EL (cell line): ENCODE measurements at places on chromosomes 12 and 14.

DNA sequence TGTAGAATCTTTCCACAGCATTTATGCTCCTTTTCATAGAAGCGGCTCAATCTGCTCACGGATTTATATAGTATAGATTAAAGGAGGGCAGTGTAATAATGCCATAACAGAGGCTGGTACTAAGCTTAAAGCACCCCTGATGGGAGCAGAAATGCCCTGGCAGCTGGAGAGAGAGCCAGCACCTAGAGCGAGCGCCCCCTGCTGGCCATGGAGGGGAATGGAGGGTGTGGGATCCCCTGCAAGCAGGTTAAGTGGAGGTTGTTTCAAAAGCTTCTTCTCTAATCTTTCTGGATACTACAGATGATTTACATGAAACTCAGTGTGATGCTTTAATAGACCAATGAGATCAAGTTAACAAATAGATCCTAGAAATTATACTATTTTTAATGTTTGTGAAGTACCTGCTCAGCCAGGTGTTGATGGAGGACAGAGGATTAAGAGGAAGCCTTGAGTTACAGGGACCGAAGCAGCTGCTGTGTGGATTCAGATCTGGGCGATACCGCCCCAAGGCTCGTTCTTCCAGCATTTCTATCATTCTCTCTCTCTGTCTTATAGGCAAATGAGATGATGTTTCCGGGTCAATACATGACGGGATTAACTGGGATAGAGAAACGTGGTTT, 1519.3 kb upstream of the TMEM132C start:
- no peak for DNase-seq

DNA sequence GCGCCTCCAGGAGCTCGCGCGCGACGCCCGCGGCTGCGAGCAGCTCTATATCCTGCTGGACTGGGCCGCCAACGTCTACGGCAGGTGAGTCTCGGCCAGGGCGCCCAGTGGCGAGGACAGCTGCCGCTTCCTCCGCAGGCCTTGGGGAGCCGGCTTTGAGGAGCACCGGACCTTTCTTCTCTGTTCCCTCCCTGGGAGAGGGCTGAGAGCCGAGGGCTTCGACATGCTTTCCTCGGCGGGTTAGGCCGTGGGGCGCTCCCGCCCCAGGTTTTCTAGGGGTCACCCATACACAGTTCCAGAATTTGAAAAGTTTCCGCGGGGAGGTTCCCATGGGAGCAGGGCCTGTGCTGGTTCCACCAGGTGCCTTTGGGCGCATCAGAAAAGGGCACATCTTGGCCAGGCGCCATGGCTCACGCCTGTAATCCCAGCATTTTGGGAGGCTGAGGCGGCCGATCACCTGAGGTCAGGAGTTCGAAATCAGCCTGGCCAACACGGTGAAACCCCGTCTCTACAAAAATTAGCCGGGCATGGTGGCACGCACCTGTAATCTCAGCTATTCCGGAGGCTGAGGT, 8.2 kb downstream of the EXOC3L4 start:
- DNase-seq, result no peak

DNA sequence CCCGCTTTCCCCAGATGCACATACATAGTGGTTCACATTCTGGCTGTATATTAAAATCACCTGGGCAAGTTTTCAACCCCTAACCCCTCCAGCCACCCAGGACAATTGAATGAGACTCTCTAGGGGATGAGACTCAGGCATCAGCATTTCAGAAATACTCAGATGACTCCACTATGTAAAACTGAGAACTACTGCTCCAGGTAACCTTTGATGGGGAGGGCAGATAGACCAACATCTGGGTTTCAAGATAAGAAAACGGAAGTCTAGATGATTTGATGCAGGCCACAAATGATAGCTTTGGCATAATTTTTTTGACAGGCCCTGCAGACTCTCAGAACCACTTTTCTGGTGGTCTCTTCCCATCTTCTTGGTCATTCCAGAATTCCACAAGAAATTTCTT, 341.1 kb downstream of the EMP1 start:
- no peak for DNase-seq

DNA sequence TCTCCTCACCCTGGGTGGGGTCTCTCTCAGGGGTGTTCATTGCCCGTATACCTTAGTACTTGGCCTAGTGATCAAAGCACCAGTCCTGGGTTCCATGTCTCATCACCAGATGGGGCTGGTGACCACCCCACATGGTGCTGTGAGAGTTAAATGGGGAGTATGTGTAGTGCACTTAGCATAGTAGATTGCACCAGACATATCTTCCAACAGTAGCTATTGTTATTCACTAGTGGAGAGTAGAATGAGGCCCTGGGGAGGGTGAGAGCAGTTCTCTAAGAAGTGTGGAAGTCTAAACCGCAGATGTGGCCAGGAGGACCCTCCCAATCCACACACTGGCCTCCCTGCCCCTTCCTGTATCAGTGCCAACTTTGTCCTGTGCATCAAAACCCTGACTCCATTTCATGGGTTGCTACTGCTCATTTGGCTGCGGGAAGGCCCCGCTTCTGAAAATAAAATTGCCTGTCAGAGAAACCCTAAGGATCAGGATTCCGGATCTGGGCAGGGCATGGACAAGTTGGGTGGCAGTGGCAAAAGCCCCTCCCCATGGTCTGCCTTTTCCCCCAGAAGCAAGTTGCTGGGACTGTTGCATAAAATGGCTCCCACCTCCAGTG, 4.4 kb downstream of the CD9 start:
- no peak for DNase-seq

DNA sequence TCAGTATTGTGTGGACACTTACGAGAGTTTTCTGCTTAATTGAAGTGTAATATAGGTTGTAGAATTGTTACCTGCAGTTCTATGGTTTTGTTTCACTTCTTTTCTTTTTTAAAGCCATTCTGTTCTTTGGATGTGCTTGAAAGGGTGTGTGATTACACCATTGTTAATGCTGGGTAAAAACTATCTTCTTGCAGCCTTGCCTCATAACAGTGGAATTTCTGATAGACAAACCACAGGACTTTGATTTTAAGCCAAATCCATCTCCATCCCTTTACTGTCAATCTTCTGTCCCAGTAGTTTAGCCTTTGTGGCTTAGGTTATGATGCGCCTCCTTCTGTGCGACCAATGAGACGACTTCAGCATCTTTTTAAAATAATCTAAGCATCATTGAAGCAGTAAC, 182.3 kb downstream of the PELI2 start:
- peak; percentile 45 for DNase-seq

- peak; percentile 58 for DNase-seq
These were observed 19.2 kb upstream of the MAP1LC3B2 start for GRCh38 chr12:116539905-116540482.

GRCh38 chr14:59630288-59630963, 53.8 kb upstream of the CCDC175 start:
- DNase-seq, result peak; percentile 2
